ENCODE measurements at places on chromosomes 3 and 15. TPM values are rescaled to one million over a fixed set of nuclear protein-coding genes. Genes with fewer than 3 reads are reported as not detected.
A peak's percentile ranks its signal among the peaks of the same experiment; 100 is the strongest.

GRCh38 chr3:128617270-128617556 lies 33.4 kb downstream of the RPN1 start:
- H3K36me3 ChIP-seq = peaks cover 42% of the 10 kb centered on the region
- peak overlapping the region; percentile 92 for H3K4me3 ChIP-seq
- peaks cover 33% of the 10 kb centered on the region for H3K4me1 ChIP-seq
- peak overlapping the region; percentile 96 for H3K27ac ChIP-seq
- peaks cover 8% of the 10 kb centered on the region for H3K27me3 ChIP-seq

- H3K4me1 ChIP-seq = no peaks in the 10 kb centered on the region
- no peak overlapping the region for H3K27ac ChIP-seq
- peaks cover 22% of the 10 kb centered on the region for H3K27me3 ChIP-seq
These were observed 15.2 kb downstream of the EIF4E3 start for GRCh38 chr3:71709908-71710511.

Gene WDR93
- not detected for total RNA-seq

DNA sequence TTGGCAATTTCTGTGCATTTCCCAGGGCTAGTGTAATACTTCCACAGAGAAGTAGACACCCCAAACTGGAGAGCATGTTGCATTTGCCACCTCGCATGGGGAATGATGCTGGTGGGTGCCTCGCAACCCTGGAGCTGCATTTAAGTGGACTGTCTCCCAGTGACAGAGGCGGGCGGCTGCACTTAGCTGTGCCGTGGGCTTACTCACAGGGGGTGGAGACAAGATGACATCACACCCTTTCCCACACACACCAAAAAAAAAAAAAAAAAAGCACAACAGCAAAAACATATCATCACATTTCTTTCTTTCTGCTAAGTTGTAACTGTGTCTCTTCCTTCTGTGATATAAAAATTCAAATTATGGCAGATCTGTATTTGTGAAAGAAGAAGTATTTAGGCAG lies at the start of gene ABI3BP:
Gene ABI3BP, minus strand, starts transcription at position 113 of the 400 bp plus-strand sequence. Its CDS starts 37 bp downstream, at position 76.
- peak within 1 kb of the TSS; percentile 80 for H3K27ac ChIP-seq
- H3K4me3 ChIP-seq = peak within 1 kb of the TSS; percentile 93
- H3K36me3 ChIP-seq = no peaks in the 10 kb centered on the region
- peaks cover 1% of the 10 kb centered on the region for H3K27me3 ChIP-seq
- DNase-seq = peak; percentile 79

DNA sequence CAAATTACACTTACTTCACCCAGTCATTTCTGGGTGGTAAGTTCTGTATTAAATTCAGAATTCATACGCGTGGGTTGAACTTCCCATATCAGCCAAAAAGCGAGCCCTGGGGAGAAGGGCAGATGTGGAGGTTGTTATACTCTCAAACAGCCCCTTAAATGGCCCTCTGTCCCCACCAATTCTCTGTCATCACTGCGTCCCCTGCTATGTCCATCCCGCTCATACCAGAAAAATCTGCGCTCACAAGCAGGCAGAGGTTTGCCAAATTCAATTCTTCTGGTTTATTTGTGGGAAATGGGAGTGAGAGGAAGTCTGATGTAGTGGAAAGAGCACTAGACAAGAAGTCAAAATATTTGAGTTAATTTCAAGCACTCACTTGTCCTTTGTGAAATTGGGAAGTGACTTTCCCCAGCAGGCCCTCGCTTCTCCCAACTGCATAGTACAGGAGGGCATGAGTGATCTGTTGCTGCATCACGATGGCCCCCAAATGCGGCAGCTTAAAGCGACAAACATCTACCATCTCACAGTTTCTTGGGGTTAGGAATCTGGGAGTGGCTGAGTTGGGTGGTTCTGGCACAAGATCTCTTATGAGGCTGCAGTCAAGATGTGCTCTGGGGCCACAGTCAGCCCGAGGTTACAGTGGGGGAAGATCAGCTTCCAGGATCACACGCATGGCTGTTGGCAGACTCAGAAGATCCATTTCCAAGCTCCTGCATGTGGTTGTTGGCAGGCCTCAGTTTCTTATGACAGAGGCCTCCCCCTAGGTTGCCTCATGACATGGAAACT lies 67.7 kb downstream of the CPN2 start:
- H3K4me3 ChIP-seq = no peak overlapping the region
- H3K36me3 ChIP-seq = no peaks in the 10 kb centered on the region
- DNase-seq = no peak
- H3K27ac ChIP-seq = no peak overlapping the region

DNA sequence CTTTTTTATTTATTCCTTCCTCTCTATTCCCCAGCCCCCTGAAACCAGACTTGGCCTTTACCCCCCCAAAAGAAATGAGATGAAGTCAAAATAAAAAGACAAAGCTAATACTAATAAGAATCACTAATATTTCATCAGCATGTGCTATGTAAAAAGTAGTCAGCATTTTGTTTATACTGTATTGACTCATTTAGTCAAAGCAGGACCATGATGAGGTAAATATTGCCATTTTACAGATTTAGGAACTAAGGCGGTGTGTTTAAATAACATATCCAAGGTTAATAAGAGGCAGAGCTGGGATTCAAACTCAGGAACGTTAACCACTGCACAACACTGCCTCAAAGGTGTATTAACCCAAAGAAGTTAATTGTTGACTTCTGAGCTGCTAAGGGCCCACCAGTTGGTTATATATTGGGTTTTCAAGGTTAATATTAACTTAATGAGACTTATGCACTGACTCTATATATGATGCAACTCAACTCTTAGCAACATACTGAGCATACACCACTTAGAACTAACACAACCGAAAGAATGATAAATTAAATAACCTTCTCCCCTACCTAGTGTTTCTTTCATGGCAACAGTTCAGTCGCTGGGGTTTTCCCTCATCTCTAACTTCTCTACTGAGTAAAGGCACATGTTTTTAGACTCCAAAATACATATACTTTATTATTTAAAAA lies 34.7 kb downstream of the FOXP1 start:
- peaks cover 7% of the 10 kb centered on the region for H3K36me3 ChIP-seq
- H3K27me3 ChIP-seq = no peaks in the 10 kb centered on the region
- H3K4me3 ChIP-seq = no peak overlapping the region
- H3K4me1 ChIP-seq = peaks cover 48% of the 10 kb centered on the region
- DNase-seq = no peak
- no peak overlapping the region for H3K27ac ChIP-seq

DNA sequence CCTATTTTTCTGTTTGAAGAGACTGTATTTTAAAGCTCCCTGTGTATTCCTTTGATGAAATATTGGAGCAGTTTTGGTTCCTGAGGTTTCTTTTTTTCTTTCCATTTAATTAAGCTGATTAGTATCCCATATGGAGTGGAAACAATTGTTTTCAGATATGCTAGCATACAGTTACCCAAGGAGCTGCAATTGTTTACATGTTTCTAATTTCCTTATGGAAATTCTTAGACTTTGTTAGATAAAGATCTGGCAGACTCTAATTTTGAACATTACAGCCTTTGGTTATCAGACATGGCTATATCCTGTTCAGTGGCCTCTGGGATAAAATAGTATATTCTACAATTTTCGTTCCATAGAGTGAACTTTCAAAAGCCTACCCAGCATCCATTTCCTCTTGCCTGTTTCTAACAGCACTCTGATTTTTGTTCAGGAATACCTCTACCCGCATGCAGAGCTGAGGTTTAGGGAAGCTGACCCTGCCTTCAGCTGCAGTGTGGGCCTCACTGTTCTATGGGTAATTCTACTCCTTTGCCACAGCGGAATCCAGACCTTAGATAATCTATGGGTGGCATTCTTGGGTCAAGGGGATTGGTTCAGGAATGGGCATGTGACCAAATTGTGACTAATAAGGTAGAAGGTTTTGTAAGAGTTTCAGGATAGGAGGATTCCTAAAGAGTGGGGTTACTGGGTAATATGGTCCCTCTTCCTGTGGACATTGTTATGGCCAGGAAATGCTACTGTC lies 161.1 kb upstream of the ANKRD28 start:
- H3K36me3 ChIP-seq = no peaks in the 10 kb centered on the region
- peaks cover 54% of the 10 kb centered on the region for H3K4me1 ChIP-seq
- no peak overlapping the region for H3K4me3 ChIP-seq

DNA sequence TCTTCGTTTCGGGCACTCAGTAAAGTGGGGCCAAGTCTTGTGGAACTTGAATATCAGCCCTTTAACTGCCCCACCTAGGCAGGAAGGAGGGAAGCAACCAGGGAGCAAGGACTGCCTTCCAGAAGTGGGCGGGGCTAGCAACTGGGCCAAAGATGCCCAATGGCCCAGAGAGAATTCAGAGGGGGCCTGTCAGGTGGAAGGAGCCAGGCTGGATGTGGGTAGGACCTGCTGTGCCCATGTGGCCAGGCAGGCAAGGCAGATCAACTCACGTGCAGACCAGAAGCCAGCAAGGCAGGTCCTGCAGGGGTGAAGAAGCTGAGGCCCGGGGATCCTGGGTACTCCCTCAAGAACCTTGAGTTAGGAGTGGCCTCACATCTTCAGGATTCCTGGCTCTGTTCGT lies 5.5 kb downstream of the MAP6D1 start:
- 0 out of 2 replicates have a peak, but pooled peaks cover 5% of the 10 kb centered on the region for H3K36me3 ChIP-seq
- no peak overlapping the region for H3K27ac ChIP-seq
- peaks cover 8% of the 10 kb centered on the region for H3K4me1 ChIP-seq
- no peak for DNase-seq
- H3K27me3 ChIP-seq = peaks cover 2% of the 10 kb centered on the region
- no peak overlapping the region for H3K4me3 ChIP-seq

Gene SLC7A14
- total RNA-seq = 0.36 TPM

- H3K27ac ChIP-seq = no peak overlapping the region
- no peak overlapping the region for H3K4me3 ChIP-seq
- H3K4me1 ChIP-seq = no peaks in the 10 kb centered on the region
- no peak for DNase-seq
- no peaks in the 10 kb centered on the region for H3K36me3 ChIP-seq
These were observed 29.4 kb upstream of the GUCA1C start for GRCh38 chr3:108983051-108983450.

DNA sequence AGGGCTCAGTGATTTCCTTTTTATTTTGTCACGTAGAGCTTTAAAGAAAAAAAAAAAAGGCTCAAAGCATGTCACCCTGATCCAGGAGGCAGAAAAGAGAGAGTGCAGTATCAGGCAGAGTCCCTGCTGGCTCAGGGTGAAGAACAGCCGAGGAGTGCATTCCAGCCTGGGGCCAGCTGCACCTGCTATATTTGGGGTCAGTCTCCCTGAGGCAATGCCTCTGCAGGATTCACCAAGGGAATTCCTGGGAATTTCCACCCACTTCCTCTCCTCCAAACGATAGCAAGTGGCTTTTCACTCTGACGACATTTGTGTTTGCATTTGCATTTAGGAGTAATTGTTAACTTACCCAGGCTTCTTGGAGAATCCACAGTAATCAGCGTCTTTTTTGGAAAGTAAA lies 202.9 kb upstream of the CTNNB1 start:
- H3K36me3 ChIP-seq = no peaks in the 10 kb centered on the region
- H3K27ac ChIP-seq = no peak overlapping the region

Gene ANO10
- 74.5 TPM for total RNA-seq

DNA sequence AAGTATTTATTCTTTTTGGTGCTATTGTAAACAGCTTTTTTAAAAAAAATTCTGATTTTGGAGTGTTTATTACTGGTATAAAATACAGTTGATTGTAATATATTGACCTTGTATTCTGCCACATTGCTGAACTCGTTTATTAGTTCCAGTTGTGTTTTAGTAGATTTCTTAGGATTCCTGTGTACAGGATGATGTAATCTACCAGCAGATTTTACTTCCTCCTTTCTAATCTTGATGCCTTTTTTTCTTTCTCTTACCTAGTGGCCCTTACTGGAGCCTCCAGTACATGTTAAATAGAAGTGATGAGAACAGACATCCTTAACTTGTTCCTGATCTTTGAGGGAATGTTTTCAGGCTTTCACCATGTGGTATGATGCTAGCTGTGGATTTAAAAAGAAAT lies 70.4 kb upstream of the KY start:
- no peak for DNase-seq
- H3K36me3 ChIP-seq = no peaks in the 10 kb centered on the region
- H3K4me3 ChIP-seq = no peak overlapping the region
- no peak overlapping the region for H3K27ac ChIP-seq
- H3K27me3 ChIP-seq = peaks cover 11% of the 10 kb centered on the region

DNA sequence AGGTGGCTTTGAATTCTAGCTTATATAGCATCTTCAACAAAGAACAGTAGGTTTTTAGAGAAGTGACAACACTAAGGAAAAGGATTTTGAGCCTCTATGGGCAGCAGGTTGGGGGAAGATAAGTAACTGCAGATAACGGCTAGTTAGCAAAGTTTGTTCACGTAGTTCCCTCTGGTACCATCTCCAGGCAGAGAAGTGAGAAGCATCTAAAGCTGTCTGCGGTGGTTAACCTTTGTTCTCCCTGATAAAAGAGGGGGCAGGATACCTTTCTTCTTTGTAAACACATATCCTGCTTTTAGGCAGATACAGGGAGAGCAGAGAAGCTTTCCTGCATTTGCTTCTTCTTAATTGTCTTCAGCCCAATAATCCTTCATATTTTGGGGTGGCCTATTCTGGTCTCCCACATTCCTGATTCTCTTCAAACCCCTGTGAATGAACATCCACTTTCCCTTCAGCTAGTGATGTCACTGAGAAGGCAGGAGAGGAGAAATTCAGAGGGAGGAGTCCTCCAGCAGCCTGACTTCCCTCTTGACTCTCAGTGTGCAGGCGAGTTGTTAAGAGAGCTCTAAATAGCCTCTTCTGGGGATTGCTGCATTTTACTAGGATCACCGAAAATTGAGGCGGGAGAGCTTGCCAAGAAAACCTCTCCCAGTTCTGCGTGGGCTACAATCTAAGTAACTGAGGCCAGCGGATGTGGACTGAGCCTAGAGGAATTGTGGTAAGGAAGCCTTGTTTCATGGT lies 393.7 kb upstream of the C2CD4B start:
- H3K4me1 ChIP-seq = peaks cover 15% of the 10 kb centered on the region
- H3K36me3 ChIP-seq = 0 out of 2 replicates have a peak, but pooled peaks cover 4% of the 10 kb centered on the region
- peak overlapping the region; percentile 25 for H3K4me3 ChIP-seq
- DNase-seq = no peak

Gene NEDD4
- total RNA-seq = 35.5 TPM

DNA sequence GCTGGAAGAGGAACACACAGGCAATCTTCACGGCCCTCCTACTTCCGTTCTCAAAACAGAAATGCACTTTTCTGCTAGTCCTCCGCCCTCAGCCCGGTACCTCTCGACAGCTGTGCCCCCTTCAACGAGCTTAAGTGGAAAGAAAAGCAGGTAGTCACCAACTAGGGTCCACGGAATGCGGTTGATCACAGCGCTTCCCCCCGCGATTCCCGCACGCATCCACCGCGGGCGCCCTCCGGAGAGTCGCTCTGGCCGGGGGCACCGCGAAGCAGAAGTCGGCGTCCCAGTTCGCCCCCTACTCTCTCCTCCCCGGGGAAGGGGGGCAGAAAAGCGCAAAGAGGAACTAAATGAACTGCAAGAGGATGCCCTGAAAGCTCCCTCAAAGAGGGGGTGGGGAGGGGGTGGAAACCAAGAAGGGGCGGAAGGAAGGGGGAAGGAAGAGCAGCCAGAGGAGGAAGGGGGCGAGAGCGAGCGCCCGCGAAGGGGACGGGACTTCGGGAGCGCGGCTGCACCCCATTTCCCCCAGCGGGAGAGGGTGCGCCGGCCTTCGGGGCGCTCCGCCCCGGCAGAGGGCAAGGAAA lies 738 bp downstream of the ACAP2 start:
- H3K4me3 ChIP-seq = peak overlapping the region; percentile 97
- H3K36me3 ChIP-seq = no peaks in the 10 kb centered on the region
- no peaks in the 10 kb centered on the region for H3K27me3 ChIP-seq
- no peak for DNase-seq
- H3K27ac ChIP-seq = peak overlapping the region; percentile 91
- H3K4me1 ChIP-seq = peaks cover 34% of the 10 kb centered on the region

Gene CA12
- total RNA-seq = 9.5 TPM
